ENCODE measurements at places on chromosomes 13 and 19.

- no peak for DNase-seq
These were observed 46.0 kb downstream of the USP12 start for GRCh38 chr13:27125357-27126282.

- no peak for DNase-seq
These were observed 40.1 kb downstream of the ZC3H13 start for GRCh38 chr13:46012404-46012803.

DNA sequence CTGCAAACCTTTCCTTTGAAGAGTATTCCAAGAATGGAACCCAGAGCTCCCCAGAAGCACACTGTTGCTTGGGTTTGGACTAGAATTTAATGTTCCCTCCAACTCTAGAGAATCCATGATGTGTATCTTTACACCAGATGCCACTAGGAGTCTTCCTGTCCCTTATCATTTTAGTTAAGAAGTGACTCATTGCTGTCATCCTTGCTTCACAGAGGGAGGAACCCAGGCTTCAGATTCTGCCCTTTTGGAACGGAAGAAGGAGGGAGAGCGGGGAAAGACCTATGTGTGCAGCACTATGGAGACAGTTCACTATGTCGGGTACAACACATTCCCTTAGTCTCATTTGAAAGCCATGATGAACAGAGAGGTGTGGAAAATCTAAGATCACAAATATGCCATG, 2.1 kb upstream of the ATP12A start:
- DNase-seq = no peak

GRCh38 chr13:102049853-102050252, 352.0 kb downstream of the FGF14 start:
- no peak for DNase-seq

DNA sequence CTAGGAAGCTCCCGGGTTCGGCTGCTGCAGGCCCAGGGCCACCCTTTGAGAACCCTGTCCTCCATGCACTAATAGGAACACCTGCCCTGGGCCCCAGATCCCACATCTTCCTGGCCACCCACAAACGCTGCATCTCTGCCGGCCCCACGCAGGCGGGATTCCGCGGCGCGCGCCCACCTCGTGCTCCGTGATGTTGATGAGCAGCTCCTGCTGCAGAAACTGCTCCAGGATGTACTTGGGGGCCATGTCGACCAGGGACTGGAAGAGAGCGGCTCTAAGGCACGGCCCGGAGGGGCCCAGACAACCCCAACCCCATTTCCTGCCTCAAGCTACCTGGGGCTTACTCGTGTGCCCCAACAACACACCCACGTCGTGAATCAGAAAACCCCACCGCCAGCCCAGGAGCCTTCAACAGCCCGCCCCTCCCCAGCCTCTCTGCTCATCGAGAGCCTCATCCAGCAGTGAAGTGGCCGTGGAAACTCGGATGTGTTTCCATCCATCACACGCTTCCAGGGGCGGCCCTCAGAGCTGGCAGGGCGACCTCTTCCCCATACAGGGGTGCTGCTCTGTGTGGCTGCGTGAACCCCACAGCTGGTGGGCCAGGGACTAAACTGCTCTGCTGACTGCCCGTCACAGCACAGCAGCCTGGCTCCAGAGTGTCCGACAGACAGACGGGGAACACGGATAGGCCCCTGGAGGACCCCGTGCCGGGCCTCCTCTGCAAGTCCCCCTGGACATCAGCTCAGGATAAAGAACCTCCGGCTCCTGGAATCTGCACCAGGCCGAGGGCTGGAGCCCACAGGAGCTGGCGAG, 4.2 kb downstream of the POLR2E start:
- DNase-seq = no peak

DNA sequence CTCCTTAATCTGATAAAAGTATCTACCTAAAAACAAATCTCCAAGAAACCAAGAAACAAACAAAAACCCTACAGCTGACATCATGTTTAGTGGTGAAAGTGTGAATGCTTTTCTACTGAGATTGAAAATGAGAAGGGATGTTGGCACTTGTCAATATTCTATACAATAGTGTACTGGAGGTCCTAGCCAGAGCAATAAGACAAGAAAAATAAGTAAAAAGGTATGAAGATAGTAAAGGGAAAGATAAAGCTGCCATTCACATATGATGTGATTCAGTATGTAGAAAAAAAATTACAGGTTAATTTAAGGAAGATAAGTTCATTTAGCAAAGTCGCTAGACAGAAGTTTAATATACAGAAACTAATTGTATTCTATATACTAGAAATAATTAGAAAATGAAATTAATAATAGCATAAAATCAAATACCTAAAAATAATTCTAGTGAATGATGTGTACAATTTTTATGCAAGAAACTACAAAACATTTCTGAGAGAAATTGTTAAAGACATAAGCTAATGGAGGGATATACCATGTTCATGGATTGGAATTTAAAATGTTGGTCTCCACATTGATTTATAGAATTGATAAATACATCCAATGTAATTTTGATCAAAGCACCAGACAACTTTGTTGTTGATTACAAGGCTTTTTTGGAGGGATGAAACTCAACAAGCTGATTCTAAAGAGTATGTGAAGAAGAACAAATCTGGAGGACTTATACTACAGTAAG, 2.4 kb upstream of the SLC7A10 start:
- no peak for DNase-seq

GRCh38 chr19:5863030-5863665, 7.2 kb downstream of the FUT5 start:
- DNase-seq = no peak

- DNase-seq = peak; percentile 8
These were observed 15.2 kb upstream of the SUPT20H start for GRCh38 chr13:37074703-37075102.

DNA sequence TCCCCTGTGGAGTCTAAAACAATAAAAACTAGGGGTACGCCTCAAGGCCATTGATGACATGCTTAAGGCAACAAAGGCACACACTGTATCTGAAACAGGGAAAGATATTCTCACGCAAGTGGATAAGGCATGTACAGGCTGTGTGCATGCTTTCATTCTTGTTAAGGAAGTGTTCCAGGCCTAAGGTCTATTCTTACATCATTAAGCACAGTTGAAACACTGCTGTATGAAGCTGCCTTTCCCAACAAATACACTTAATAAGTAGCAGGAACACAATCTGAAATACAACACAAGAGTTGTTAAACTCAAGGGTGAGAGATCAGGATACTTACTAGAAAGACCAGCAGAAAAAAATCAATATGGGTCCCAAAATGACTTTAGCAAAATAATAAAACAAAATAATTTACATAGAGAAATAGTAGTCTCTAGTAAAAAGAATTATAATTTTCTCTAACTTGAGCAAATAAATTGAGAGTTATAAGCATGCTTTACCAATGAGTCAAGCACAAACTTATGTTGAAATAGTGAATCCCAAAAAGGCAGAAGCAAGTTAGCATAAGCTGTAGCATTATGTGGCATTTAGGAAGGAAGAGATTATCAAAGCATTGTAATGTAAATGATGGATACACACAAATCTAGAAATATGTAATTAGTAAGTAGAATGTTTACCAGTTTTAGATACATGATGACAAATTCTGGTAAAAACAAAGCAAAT, 796.9 kb downstream of the SLITRK1 start:
- no peak for DNase-seq

DNA sequence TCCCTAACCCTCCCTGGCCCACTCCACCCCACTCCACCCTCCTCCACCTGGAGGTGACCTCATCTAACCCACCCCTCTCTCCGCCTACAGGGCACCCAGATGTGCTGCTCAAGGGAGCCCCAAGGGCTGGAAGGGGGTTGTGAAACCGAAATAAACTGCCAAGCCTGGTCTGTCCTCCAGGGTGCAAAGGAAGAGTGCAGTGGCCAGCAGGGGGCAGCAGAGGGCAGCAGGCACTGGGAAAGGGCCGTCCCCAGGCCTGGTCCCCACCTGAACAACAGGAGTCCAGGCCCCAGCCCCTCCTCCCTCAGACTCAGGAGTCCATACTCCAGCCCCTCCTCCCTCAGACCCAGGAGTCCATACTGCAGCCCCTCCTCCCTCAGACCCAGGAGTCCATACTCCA, 8.4 kb upstream of the BCAM start:
- peak; percentile 89 for DNase-seq
